Testis (tissue), 5 donors: ENCODE measurements at places on chromosomes 6 and 20. TPM values are rescaled to one million over a fixed set of nuclear protein-coding genes. Genes with fewer than 3 reads are reported as not detected.

DNA sequence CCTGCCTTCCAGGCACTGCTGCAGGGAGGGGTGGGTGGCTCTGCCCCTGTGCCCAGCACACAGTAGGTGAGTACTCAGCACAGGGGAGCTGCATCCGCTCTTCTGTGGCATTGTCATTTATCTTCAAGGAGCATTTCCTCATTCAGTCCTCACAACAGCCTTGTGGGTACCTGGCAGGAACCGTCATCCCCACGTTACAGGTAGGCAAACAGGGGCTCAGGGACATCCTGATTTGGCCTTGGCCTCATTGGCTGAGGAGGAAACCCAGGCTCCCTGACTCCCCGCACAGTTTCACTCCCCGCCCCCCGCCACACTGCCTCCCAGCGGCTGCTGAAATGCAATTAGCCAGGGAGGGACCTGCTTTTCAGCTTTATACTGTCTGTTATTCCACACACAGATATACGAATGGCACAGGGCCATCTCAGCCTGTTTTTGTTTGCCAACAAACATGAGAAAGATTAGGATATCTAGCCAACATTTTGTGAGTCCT is 24.2 kb upstream of the PNPLA1 start:
- no peaks in the 10 kb centered on the region for H3K27me3 ChIP-seq
- no peak for DNase-seq
- H3K4me1 ChIP-seq = peaks cover 21% of the 10 kb centered on the region
- H3K4me3 ChIP-seq = no peak overlapping the region
- H3K27ac ChIP-seq = no peak overlapping the region

- H3K4me1 ChIP-seq = no peaks in the 10 kb centered on the region
- H3K27ac ChIP-seq = no peak overlapping the region
- H3K4me3 ChIP-seq = no peak overlapping the region
- DNase-seq = no peak
- no peaks in the 10 kb centered on the region for H3K27me3 ChIP-seq
- no peaks in the 10 kb centered on the region for H3K36me3 ChIP-seq
These were observed 99.0 kb upstream of the SLC24A3 start for GRCh38 chr20:19113343-19113930.

- no peaks in the 10 kb centered on the region for H3K36me3 ChIP-seq
- peak; percentile 66 for DNase-seq
- no peak overlapping the region for H3K4me3 ChIP-seq
- no peaks in the 10 kb centered on the region for H3K27me3 ChIP-seq
- H3K4me1 ChIP-seq = no peaks in the 10 kb centered on the region
These were observed 66.6 kb upstream of the CTNNBL1 start for GRCh38 chr20:37627060-37627766.

The RPS21 gene
- total RNA-seq = 1,387 TPM

The COL9A1 gene
- total RNA-seq = 1.5 TPM

The UBD gene
- 0.25 TPM for total RNA-seq

DNA sequence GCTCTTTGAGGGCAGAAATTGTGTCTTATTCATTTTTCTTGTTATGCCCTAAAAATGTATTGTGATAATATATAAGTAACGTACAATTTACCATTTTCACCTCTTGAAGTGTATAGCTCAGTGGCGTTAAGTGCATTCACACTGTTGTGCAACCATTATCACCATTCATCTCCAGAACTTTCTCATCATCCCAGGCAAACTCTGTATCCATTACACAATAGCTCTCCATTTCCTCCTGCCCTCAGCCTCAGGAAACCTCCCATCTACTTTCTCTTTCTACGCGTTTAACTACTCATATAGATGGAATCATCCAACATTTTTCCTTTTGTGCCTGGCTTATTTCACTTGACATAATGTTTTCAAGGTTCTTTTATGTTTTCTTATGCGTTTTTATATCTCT is 184.6 kb downstream of the ESR1 start:
- no peaks in the 10 kb centered on the region for H3K27me3 ChIP-seq
- no peak for DNase-seq
- no peaks in the 10 kb centered on the region for H3K4me1 ChIP-seq
- H3K27ac ChIP-seq = no peak overlapping the region

DNA sequence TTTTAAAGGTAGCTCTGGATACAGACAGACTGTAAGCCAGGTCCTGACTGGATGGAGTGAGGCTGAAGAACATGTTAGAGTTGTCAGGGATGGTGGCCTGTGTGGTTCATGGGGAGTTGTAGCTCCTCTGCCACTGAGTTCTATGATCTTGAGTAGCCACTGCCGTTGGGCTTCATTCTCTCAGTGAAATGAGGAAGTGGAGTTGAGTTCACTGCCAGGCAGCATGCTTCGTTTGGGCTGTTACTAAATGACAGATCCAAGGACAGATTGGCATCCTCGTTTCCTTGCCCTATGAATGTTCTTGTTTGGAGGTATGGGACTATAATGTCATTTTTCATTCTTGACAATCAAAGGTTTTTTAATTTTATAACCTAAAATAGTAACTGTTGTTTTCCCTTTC is 37.2 kb downstream of the SCAND1 start:
- DNase-seq = no peak
- no peak overlapping the region for H3K27ac ChIP-seq
- no peaks in the 10 kb centered on the region for H3K27me3 ChIP-seq
- no peak overlapping the region for H3K4me3 ChIP-seq
- H3K36me3 ChIP-seq = no peaks in the 10 kb centered on the region

DNA sequence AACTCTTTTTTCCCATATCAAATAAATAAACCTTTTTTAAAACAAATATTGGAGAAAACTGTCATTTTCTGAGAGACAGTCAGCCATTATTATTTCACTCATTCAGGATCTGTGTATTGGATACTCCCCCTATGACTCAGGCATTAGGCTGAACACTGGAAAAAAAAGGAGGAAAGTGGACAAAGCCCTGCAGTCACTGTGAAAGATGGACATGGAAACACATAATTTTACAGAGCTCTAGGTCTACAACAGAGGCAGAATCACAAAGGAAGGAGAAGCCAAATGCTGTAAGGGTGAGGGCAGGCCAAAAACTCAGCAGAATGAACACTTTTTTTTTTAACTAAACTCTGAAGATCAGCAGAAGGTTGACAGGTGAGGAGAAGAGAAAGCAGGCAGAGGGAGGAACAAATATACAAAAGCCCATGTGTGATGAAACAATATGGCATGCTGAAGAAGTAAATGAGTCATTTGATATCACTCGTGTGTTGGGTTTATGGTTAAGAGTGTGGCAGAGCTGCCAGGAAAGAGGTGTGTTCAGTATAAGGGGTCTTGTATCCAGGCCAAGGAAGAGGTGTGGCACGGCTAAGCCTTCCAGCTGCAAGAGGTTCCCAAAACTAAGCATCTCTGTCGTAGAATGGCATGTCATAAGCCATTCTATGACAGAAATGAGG is 39.1 kb downstream of the EPB41L2 start:
- H3K27me3 ChIP-seq = no peaks in the 10 kb centered on the region
- no peaks in the 10 kb centered on the region for H3K4me1 ChIP-seq
- DNase-seq = no peak

GRCh38 chr20:12827816-12828385 is 180.9 kb upstream of the SPTLC3 start:
- H3K27ac ChIP-seq = no peak overlapping the region
- H3K4me1 ChIP-seq = no peaks in the 10 kb centered on the region
- no peak overlapping the region for H3K4me3 ChIP-seq
- no peak for DNase-seq

DNA sequence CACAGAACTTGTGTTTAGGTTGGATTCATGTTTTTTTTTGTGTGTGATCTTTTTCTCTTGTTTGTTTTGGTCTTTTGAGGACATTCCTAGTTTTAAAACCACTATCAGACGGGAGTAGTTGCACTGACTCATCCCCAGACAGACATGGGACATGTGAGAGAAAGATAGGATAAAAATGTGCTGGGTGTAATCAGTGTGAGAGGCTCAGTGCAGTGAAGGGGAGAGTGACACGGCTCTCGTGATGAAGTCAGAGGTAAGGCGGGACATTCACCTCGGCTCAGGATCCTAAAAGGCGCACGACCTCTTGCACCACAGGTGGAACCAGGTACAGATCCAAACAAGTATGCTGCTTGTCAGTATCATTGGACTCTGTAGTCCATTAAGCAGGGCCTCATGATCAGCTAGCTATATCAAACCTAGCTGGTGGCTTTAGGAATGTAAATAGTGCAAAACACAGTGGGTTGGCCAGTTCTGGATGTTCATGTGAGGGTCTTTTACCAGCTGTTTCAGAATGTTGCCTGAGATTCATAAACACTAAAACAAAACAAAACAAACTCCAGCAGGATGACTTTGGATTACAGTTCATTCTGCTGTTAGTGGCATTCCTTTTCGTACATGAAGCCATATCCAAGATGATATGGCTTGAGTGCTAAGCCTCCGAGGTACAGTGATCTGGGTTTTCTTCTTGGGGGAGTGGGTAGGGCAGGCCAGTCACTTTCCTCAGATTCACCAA is 18.0 kb downstream of the FOXO3 start:
- H3K27me3 ChIP-seq = no peaks in the 10 kb centered on the region
- H3K27ac ChIP-seq = peak overlapping the region; percentile 35
- peaks cover 69% of the 10 kb centered on the region for H3K4me1 ChIP-seq

DNA sequence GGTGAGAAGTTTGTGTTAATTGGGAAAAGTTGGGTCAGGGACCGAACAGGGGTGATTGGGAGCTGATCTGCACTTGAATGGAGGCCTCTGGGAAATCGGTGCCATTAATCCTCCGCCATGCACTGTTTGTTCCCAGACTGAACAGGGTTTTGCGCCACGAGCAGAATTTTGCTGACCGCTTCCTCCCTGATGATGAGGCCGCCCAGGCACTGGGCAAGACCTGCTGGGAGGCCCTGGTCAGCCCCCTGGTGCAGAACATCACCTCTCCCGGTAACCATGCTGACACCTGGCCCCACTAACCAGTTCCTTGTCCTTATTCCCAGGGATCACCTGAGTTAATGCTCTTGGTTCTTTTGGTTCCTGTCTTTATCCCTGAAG is 21.7 kb downstream of the CUL9 start:
- H3K4me3 ChIP-seq = no peak overlapping the region
- H3K36me3 ChIP-seq = peaks cover 3% of the 10 kb centered on the region
- H3K27me3 ChIP-seq = no peaks in the 10 kb centered on the region
- no peak overlapping the region for H3K27ac ChIP-seq

- no peaks in the 10 kb centered on the region for H3K36me3 ChIP-seq
- no peak overlapping the region for H3K4me3 ChIP-seq
- H3K4me1 ChIP-seq = no peaks in the 10 kb centered on the region
- DNase-seq = no peak
- no peak overlapping the region for H3K27ac ChIP-seq
These were observed 240.7 kb upstream of the POU3F2 start for GRCh38 chr6:98593676-98594075.

The LPIN3 gene
- total RNA-seq = 13.6 TPM

The SERPINB1 gene
- total RNA-seq = 19.6 TPM

DNA sequence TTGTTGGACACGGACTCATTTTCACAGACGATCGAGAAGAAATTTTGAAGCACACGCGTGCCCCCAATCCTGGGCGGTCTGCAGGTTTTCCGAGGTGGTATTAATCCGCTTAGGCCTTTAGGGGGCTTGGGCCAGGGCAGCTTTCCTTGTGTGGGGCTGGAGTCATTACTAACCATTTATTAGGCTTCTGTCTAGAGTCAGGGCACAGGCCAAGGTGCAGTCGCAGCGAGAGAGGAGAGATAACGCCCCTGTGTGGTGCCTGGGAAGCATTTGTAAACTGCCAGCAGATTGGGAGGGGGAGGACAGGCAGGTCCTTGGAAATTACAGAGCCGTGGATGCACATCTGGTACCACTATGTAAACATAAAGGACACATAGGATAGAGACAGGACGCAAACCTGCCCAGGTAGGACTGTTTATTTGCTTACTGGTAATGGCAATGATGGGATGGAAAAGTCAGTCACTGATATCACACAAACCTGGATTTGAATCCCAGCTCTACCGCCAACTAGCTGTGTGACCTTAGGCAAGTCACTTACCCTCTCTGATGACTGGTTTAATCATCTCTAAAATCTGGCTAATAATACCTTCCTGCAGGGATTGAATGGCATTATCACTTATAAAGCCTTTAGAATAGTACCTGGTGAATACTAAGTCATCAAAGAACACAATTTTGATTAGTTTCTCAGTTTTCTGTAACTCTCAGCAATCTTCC is 76.4 kb downstream of the TMEM242 start:
- no peaks in the 10 kb centered on the region for H3K27me3 ChIP-seq
- no peak overlapping the region for H3K27ac ChIP-seq
- no peak for DNase-seq
- H3K36me3 ChIP-seq = no peaks in the 10 kb centered on the region

The GRM1 gene
- total RNA-seq = 2.0 TPM

GRCh38 chr20:56636716-56637115 is 7.6 kb downstream of the TFAP2C start:
- H3K27me3 ChIP-seq = no peaks in the 10 kb centered on the region
- H3K36me3 ChIP-seq = no peaks in the 10 kb centered on the region
- no peak overlapping the region for H3K4me3 ChIP-seq
- H3K4me1 ChIP-seq = no peaks in the 10 kb centered on the region
- DNase-seq = no peak

DNA sequence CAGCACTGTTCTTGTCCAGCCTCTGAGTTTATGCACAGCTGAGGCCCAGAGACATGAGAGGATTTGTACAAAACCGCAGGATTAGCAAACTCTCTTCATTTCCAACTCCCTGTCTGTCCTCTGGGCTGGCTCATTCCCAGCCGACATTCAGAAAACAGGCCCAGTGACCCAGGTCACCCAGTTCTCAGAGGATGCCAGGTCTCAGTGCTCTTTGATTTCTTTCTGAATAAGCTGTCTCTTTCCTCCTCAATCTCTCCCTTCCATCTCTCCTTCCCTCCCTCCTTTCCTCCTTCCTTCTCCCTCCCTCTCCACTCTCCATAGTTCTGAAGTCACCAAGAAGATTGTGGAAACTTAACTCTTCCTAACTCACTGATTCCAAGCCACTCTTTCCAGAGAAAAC is 372.7 kb upstream of the SULF2 start:
- no peak overlapping the region for H3K4me3 ChIP-seq
- DNase-seq = peak; percentile 53
- peaks cover 23% of the 10 kb centered on the region for H3K4me1 ChIP-seq
- H3K36me3 ChIP-seq = no peaks in the 10 kb centered on the region

DNA sequence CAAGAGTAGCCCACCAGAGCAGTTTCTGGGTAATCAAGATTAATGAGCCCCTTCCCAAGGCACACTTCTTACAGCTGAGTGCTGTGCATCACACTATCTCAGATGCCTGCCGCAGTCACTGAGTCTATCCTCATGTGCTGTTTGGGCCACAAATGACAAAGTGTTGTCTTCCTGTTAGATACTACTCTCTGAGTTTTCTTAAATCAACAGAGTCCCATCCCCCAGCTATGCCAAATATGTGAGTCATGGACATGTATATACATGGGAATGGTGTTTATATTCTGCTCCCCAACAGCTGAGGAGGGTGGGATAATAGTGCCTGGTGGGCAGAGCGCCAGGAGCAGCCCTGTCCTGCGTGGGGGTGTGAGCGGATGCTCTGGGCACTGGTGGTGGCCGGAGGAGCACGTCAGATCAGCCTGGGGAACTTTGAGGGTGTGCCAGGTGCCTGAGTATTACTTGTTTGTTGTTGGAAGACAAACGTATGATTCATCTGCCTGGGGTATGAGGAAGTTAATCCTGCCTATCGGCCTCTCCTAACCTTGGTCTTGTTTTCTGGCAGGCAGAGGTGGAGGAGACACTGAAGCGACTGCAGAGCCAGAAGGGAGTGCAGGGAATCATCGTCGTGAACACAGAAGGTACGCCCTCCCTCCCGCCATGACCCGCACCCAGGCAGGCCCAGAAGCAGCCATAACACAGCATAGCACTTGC is 9.6 kb downstream of the DYNLRB1 start:
- no peaks in the 10 kb centered on the region for H3K36me3 ChIP-seq
- peaks cover 48% of the 10 kb centered on the region for H3K4me1 ChIP-seq
- peak; percentile 87 for DNase-seq

The VSX1 gene
- 0.16 TPM for total RNA-seq
